T-helper 2 cell treated with Interferon-gamma antibody and Interleukin-4, amounts not matched to agents 5 μg/mL and 100 μg/mL, for 36 hours (primary cell): ENCODE measurements at places on chromosomes 13 and 19.

GRCh38 chr13:95552208-95552538, 347 bp upstream of the CLDN10 start:
- DNase-seq = no peak

DNA sequence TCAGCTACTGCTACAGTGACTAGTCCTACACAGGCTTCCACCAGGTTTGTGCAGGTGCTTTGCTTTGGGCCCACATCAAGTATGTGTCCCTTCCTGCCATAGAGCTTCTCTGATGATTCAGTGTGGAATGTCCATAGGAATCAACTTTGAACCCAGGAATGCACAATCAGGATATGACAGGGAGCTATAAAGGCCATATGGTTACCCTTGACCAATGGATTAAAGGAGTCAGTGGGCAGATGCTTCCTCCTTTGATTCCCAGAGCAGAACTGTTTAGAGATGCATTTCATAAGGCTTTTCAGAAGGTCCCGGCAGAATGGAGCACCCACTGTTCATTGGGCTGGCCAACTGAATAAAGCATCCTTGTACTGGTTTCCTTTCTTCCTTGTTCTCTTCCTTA, 145.2 kb upstream of the WASF3 start:
- DNase-seq = no peak

DNA sequence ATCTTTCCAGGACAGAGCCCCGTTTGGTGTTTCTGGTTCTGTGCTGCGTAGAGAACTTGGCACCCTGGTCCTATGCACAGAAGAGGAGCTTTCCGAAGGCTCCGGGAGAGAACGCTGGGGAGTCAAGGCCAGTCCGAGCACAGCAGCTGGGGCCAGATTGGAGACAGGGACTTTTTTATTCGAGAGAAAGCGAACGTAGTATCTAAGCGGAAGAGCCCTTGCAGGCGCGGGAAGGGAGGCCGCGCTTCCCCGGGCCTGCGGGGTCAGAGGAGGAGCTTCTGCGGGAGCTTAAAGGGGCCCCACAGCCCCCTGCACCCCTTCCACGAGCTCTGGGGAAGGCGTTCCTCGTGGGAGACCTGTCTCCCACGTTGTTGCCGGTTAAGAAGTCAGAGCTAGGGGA, 48.6 kb upstream of the ARHGEF7 start:
- no peak for DNase-seq

DNA sequence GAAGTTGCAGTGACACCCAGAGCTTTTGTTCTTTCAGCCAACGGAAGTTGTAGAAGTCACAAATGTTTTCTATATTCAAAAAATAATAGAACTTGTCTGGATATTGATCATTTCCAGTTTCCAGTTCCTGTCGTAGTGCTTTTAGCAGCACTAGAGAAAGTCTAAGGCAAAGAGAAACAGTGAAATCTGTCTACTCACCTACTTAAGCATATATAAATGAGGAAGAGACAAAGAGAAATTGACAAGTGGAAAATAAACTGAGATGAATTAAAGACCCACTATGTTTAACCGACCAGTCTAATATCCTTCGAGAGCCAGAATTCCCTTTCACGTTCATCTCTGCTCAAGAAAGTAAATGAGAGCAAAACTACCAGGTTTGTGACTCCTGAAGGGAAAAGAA, 36.7 kb downstream of the DACH1 start:
- DNase-seq = no peak

DNA sequence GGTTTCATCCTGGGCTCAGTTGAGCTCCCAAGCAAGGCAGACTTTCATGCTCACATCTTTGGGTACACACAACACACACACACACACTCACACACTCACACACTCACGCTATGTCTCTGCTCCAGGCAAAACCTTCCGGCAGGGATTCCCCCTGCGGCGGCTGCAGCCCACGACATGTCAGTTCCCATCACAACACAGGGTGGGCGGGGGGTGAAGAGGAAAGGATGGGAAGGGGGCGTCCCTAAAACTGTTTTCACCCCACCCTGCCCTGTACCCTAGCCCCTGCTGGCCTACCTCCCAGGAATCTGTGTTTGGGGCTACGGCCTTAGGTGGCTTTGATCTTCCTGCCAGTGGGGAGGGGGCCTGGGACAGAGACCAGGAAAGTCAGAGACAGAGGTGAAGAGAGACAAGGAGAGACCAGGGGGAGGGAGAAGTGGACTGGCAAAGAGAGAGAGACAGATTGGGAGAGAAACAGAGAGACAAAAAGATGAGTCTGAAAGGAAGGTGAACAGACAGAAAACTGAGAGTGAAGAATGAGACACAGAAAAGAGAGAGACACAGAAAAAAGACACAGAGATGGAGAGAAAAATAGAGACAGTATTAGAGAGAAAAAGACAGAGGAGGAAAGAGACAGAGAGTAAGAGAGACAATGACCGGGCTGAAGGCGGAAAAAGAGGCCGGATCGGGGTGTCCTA, 3.9 kb downstream of the LRFN1 start:
- no peak for DNase-seq

DNA sequence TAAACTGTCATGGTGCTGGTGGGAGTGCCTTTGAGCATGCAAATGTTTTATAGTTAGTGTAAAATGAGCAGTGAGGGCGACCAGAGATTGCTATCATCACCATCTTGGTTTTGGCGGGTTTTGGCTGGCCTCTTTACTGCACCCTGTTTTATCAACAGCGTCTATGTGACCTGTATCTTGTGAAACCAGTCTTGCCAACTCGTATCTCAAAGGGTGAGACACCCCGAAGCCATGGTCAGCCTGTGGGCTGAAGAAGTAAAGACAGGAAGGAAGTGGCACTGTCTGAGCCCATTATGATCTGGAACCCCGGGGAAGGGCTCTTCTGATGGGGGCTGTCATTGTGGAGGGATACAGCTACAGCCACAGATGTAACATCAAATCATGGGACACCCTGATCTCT, 81.5 kb upstream of the FAM216B start:
- DNase-seq = no peak

DNA sequence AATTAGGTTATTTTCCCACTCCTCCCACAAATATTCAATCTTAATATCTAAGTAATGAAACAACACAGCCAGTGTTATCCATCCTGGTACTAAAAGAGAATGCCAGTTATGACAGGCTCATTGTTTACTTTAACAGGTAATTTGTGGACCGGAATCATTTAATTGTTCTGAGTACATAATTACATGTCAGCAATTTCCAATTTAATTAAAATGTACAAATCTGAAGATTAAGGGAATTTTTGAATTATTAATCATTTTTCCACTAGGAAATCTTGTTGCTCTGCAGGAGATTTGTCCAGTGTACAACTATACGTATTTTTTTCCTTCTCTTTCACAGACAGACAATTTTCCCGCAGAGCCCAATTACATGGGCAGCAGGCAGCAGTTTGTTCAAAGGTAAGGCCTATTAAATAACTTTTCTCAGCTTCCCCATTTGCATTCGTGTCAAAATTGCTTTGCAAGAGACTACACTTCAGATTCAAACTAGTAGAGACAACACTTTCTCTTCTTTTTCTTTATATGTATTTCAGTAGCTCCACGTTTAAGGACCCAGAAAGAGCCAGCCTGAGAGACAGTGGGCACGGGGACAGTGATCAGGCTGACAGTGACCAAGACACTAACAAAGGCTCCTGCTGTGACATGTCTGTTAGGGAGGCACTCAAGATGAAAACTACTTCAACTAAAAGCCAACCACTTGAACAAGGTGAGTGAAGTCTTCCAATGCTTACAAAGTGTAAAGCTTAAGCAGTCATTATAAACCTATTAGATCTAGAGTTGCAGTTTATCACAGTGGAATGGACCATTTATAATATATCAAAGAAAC, 34.8 kb downstream of the PCDH17 start:
- DNase-seq = no peak

- no peak for DNase-seq
Observed at GRCh38 chr19:45528744-45529419, 21.6 kb downstream of the VASP start.

- no peak for DNase-seq
Observed at GRCh38 chr13:21924958-21925357, 254.1 kb downstream of the FGF9 start.

GRCh38 chr13:100115693-100116254, 26.9 kb downstream of the PCCA start:
- DNase-seq = no peak

GRCh38 chr13:25380082-25380481, 8.3 kb downstream of the ATP8A2 start:
- DNase-seq = no peak

DNA sequence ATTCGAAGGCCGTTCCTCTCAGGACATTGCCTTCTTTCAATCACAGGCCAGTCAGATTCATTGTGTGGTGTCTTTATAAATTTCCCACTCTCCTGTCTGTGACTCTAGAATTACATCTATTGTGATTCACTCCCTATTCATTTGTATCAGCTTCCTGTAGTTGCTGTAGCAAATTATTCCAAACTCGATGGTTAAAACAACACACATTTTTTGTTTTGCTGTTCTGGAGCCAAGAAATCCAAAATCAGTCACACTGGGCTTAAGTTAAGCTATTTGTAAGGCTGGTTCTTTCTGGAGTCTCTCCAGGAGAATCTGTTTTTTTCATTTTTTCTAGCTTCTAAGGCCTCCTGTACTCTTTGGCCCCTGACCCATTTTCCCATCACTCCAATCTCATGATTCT, 1487.0 kb upstream of the SLC10A2 start:
- DNase-seq = no peak

DNA sequence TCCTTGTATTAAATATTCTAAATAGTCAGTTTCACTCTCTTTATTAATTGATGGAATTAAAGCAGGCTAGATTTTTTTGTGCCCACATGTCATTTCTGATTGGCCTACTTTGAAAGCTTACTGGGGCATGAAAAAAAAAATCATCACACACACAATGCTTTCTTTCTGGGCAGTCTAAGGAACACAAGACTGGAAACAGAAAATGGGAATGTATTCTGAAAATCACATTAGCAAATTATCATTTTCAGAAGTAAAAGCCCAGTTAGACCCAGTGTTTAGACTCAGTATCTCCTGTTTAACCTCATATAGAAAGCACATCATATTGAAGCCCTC, 339.4 kb downstream of the SPRY2 start:
- DNase-seq = no peak

DNA sequence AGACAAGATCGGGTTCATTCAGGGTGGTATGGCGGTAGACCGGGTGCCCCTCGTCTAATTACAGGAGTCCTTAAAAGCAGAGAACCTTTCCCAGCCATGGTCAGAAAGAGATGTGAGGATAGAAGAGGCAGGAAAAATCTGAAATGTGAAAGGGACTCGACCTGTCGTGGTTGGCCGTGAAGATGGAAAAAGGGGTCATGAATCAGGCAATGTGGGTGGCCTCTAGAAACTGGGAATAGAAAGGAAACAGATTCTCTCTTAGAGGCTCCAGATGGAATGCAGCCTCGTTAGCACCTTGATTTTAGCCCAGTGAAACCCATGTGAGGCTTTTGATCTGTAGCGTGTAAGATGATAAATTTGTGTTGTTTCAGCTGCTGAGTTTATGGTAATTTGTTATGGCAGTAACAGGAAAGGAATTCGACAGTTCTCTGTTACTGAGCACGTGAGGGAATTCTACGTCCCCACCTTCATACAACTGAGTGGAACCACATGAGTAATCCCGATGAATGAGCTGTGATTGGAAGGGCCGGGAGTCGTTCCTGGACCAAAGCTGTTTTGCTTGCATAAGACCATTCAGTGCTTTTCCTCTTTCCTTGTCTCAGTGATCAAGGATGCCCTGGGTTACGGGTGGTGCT, 11.0 kb upstream of the CA11 start:
- no peak for DNase-seq

GRCh38 chr19:45195764-45196163, 17.2 kb downstream of the BLOC1S3 start:
- DNase-seq = no peak

- DNase-seq = no peak
Observed at GRCh38 chr19:39867133-39867532, 21.0 kb upstream of the FBL start.

GRCh38 chr13:110983241-110983640, 68.4 kb upstream of the ANKRD10 start:
- DNase-seq = no peak

GRCh38 chr19:14774373-14774772, 4.0 kb downstream of the ADGRE2 start:
- DNase-seq = no peak

DNA sequence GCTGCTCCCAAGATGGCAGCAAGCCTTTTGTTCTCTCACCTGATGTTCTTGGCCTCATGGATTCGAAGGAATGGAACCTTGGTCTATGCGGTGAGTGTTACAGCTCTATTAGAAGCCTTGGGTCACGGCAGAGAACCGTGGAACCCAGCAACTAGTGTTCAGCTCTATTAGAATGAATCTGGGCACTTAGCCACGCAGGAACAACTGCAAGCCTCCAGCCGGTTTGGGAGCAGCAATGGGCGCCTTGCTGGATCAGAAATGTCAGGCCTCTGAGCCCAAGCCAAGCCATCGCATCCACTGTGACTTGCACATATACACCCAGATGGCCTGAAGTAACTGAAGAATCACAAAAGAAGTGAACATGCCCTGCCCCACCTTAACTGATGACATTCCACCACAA, 1100.7 kb upstream of the PRR20A start:
- DNase-seq = no peak

DNA sequence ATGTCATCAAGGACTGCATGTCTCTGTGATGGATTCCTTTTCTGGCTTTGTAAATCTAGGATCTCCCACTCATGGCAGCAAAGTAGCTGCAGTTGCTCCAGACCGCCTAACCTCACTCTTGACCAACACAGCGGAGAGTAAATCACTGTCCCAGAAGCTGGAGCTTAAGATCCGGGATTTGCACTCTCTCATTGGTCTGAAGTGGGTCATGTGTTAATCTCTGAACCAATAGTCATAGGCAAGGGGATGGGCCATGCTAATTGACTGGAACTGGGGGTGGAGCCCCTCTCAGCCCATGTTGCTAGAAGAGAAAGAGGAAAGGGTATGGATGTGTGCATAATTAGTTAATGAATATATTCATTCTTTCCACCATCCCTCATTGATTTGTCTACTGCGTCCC, 34.0 kb downstream of the VAV1 start:
- no peak for DNase-seq

GRCh38 chr19:2215281-2215751, 20.8 kb downstream of the PLEKHJ1 start:
- DNase-seq = no peak

DNA sequence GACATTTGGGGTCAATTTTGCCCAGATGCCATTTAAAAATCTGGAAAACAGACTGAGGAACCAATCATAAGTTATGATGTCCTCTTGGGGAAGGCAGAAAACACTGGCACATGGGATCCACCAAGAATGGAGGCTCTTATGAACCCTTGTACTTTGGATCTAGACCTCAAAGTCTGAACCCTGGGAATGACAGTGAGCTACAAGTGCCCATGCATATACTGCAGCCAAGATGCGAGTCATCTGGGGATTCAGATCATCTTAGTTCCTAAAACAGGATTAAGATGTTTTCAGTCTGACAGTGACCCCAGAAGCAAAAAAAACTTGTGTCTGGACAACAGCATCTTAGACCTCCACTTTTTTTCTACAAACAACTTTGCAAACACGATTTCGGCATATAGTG, 100.2 kb upstream of the SIAH3 start:
- no peak for DNase-seq
